HCT116 (cell line): ENCODE measurements at places on chromosomes 11 and 22. TPM values are rescaled to one million over a fixed set of nuclear protein-coding genes. Genes with fewer than 3 reads are reported as not detected.

The GRAMD1B gene
- 12.7 TPM for total RNA-seq

The CCDC88B gene
- total RNA-seq, result 14.7 TPM

The CECR2 gene
- 6.0 TPM for total RNA-seq

The PKDREJ gene
- total RNA-seq, result not detected

The MYBPC3 gene
- 0.25 TPM for total RNA-seq

The CFAP300 gene
- total RNA-seq, result not detected

The PRODH gene
- total RNA-seq, result 3.2 TPM

The ZNF70 gene
- 3.2 TPM for total RNA-seq

The LMO2 gene
- 2.8 TPM for total RNA-seq

The KRTAP5-1 gene
- not detected for total RNA-seq

The C11orf86 gene
- 0.25 TPM for total RNA-seq

The RFPL1 gene
- total RNA-seq, result not detected

The SLC17A6 gene
- total RNA-seq, result not detected

The JAML gene
- 0.30 TPM for total RNA-seq

The POLD4 gene
- 44.2 TPM for total RNA-seq

The CARD16 gene
- total RNA-seq, result not detected

The IZUMO1R gene
- total RNA-seq, result not detected

The CABP2 gene
- total RNA-seq, result not detected

The USP35 gene
- 6.0 TPM for total RNA-seq

The HSD17B12 gene
- 83.7 TPM for total RNA-seq

The TRPC6 gene
- not detected for total RNA-seq

The RGL4 gene
- total RNA-seq, result not detected

The CEND1 gene
- 0.27 TPM for total RNA-seq

The FDXACB1 gene
- total RNA-seq, result 3.8 TPM

The SMIM35 gene
- total RNA-seq, result not detected

The ZPR1 gene
- 56.3 TPM for total RNA-seq

The AQP11 gene
- 0.20 TPM for total RNA-seq

The HSCB gene
- total RNA-seq, result 14.5 TPM

The OR5D14 gene
- not detected for total RNA-seq

The CBLIF gene
- total RNA-seq, result not detected

The WNT7B gene
- total RNA-seq, result 10.5 TPM

The PATE4 gene
- total RNA-seq, result not detected

The ARRB1 gene
- total RNA-seq, result 24.2 TPM

The HBB gene
- total RNA-seq, result not detected

The BIK gene
- total RNA-seq, result 31.0 TPM

The BTBD18 gene
- total RNA-seq, result not detected

The WBP2NL gene
- total RNA-seq, result not detected

The CELSR1 gene
- total RNA-seq, result 19.6 TPM

The AP2A2 gene
- total RNA-seq, result 55.5 TPM

The POU2AF2 gene
- not detected for total RNA-seq
